Activated CD8-positive, alpha-beta memory T cell treated with anti-CD3 and anti-CD28 coated beads for 1 hour (primary cell): ENCODE measurements at places on chromosomes 4 and X.

GRCh38 chr4:11497972-11498371, 69.3 kb upstream of the HS3ST1 start:
- DNase-seq, result no peak

DNA sequence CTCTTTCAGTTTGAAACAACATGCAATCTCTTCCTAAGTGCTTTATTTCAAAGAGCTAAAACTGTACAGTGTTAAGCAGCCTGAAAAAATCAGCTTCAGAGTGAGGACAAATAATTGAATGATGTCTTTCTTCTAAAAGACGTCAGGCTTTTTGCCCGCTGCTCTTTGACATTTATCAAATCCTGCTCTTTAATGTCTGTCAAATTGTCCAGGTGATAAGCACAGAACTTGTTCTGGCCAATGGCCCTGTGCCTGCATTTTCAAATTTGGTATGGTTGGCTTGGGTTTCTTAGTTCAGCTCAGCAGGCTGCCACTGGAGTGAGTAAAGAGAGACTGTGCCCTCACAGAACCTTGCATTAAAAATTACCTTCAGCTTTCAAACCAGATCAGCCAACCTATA, 712.9 kb upstream of the LCORL start:
- DNase-seq, result no peak

DNA sequence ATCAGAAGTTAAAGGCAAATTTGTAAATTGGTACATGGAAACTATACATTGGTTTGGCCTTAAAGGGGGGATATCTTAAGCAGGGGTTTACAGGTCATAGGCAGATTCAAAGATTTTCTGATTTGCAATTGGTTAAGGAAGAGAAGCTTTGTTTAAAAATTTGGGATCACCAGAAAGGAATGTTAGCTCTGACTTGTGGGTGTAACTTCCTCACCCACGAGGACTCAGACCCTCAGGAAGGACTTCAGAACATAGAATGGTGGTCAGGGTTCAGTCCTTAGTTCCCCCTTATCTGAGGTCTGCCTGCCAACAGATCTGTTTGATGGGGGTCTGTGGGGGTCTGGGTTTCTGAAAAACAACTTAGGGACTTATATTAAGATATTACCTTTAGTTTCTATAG, 427.4 kb upstream of the DIPK2B start:
- no peak for DNase-seq

DNA sequence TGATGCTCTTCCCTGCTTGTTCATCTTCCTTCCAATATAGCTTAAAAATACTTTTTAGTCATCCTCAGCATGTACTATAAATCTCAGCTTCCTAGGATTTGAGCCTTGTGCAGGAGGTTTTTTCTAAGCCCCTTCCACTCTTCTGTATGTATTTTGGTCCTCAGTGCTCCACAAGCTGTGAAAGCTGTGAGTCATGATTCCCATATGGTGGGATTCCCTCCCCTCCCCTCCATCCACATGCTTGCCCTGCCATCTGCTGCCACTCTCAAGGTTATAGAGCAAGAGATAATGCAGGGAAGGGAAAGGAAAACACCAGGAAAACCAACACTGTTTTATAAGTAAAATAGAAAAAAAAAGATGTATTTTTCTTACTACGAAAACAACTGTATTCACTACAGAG, 58.5 kb upstream of the AP1S2 start:
- no peak for DNase-seq

DNA sequence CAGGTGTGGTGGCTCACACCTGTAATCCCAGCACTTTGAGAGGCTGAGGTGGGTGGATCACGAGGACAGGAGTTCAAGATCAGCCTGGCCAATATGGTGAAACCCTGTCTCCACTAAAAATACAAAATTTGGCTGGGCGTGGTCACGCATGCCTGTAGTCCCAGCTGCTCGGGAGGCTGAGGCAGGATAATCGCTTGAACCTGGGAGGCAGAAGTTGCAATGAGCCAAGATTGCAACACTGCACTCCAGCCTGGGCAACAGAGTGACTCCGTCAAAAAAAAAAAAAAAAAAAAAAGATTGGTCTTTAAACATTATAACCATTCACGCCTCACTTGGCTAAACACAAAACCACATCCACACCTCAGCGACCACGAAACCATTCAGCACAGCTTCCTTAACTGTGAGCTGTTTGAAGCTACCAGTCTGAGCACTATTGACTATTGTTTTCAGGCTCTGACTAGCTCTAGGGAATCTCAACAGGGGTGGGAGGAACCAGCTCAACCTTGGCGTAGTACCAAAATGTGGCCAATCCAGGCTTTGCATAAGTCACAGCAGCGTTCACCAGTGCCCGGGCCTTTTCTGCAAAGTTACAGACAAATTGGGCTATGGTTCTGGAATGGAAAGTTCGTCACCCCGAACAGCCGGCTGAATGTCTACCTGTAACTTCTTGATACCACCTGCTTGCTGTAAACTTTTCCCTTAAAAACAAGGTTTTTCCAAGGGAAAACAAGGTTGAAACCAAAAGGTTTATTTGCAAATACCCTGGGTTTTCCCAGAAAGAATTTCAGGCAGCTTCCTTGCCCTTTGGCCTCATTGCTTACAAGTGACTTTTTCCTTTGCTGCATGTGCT, 73.6 kb upstream of the DHX15 start:
- no peak for DNase-seq
